ENCODE measurements at places on chromosomes 1 and 21.

- DNase-seq, result no peak
Observed at GRCh38 chr1:223041481-223041880, 101.6 kb downstream of the TLR5 start.

DNA sequence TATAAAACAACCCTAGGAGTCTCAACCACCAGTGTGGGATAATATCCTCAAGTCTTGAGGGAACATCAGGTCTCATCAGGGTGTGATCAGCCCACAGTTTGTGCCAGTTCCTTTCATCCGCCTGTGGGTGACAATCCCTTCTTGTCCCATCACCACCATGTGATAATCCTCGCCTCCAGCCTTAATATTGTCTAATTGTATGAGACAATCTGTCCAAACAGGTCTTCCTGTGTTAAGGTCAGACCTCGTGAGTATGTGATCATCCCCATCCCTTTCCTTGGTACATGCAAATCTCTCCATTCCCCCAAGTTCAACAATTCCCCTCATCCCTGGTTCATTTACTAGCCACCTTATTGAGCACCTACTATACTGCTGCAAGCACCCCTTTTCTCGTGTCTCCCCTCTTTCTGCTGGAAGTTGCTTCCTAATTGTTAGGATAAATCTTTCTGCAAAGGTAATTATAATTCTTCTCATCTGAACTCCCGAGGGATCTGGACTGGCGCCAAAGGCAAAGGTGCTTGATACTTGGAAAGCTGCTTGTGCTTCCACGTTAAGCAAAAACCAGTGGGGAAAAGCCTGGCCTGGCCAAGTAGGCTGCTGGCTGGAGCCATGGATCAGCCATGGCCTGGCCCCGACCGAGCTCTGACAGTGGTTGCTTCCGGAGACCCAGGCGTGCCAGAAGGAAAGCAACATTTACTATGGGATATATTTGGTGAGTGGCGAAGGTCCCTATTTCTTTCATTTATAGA, 92.5 kb downstream of the RNF220 start:
- no peak for DNase-seq

GRCh38 chr1:36781098-36781497, 253.2 kb downstream of the GRIK3 start:
- no peak for DNase-seq

GRCh38 chr21:28776251-28776650, 216.4 kb downstream of the LTN1 start:
- DNase-seq, result no peak

- DNase-seq, result no peak
Observed at GRCh38 chr1:248174521-248174920, at the start of gene OR2M2. OR2M2 (plus strand) TSS chr1:248174821; CDS start chr1:248179986, 5,165 bp downstream.

DNA sequence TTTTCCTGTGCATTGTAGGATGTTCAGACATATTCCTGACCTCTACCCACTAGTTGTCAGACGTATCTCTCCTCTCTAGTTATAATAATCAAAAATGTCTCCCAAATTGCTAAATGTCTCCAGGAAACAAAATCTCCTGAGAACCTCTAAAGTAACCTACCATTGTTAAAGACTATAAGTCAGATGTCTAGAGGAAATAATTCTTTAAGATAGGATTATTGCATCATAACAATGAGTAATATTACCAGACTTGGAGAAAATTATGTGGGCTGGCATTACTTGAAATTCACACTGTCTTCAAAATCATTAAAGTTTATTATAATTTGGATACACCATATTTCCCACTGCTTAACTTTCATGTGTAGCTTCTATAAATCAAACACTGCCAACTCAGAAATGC, 643.0 kb upstream of the ADGRL2 start:
- no peak for DNase-seq

- peak; percentile 71 for DNase-seq
Observed at GRCh38 chr1:37434292-37435225, 39.8 kb upstream of the ZC3H12A start.

GRCh38 chr1:147091801-147092200, 80.5 kb downstream of the PRKAB2 start:
- no peak for DNase-seq

DNA sequence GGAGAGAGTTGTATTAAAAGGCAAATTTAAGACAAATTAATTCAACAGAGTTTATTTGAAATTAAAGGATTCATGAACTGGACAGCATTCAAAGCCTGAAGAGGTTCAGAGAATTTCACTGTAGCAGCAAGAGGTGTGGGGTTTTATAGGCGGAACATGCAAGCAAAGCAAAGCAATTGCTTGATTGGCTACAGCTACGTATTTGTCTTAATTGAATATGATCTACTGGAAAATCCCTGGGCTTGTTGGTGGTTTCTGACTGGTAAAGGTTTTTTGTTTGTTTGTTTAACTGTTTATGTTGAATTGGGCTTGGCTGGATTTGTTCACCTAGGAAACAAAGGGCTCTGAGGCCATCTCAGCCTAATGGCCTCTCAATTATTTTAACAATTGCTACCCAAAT, 61.5 kb downstream of the KCNK1 start:
- no peak for DNase-seq

- DNase-seq, result no peak
Observed at GRCh38 chr1:241592273-241592958, 47.8 kb downstream of the CHML start.

DNA sequence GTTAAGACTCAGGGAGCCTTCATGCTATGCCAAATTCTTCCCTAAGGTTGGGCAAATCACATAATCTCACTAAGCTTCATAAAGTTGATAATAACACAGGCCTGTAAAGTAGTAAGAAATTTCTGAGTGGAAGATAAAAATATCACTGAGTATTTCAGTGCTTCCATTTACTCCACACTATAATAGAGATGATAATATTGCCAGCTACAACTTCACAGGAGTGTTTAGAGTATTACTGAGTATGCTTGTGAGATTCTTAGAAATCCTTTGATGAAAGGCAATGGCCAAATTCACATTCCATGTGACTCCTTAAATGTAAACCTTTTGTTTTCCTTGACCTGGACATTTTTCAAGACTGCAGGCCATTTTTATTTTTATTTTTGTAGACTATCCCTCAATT, 10.4 kb downstream of the ITGB3BP start:
- no peak for DNase-seq

DNA sequence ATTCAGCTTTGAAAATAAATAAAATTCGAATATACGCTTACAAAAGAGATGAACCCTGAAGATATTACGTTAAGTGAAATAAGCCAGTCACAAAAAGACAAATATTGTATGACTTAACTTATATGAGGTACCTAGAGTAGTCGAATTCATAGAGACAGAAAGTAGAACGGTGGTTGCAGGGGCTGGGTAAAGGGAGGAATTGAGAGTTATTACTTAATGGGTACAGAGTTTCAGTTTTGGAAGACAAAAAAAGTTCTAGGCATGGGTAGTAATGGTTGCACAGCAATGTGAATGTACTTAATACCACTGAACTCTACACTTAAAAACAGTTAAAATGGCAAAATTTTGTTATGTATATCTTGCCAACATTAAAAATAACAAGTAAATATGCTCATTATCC, 48.6 kb upstream of the ZNHIT6 start:
- DNase-seq, result no peak

GRCh38 chr1:118104951-118105350, 80.1 kb downstream of the SPAG17 start:
- DNase-seq, result no peak

DNA sequence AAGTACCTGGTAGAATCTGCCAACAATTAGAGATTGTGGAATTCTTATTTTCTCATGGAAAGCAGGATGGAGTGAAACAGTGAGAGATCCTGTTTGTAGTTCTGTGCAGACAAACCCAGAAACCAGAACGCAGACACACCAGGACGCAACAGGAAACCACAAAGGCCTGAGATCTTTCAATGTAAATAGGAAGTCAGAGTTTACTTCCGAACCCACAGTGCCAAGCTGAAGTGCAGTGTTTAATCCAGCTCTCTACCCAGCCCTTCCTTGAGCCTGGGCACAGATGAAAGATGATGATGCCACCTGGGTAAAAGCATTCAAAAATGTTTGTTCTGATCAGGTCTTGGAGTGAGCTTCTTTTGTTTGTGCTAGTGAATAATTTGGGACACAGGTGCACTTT, 244.2 kb upstream of the HOOK1 start:
- DNase-seq, result no peak
